NCI-H2171 treated with DMSO at 0.1 percent for 48 hours (cell line): ENCODE measurements at places on chromosomes 12 and 14.

- no peak for DNase-seq
These were observed 211.0 kb downstream of the TBX5 start for GRCh38 chr12:114194956-114195355.

DNA sequence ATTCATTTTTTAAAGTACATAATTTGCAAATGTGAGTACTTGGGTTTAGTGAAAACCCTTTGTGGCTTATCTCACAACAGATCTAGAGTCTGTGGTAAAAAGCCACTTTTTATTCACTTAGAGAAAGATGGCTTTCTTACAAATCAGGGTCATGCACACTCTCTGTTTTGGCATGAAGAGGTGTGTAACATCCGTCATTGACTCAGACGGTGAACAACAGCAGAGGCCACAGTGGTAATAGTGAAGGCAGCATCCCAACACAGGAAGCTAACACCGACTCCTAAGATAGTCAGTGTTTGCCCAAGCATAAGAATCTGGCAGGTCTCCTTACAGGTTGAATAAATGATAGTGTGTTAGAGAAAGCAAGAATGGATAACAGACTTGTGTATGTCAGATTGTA lies 593.0 kb downstream of the SOX5 start:
- no peak for DNase-seq

GRCh38 chr14:69398818-69399210 lies 322 bp downstream of the SLC39A9 start:
- peak; percentile 64 for DNase-seq

GRCh38 chr12:109458086-109458485 lies 19.0 kb downstream of the KCTD10 start:
- DNase-seq = no peak

DNA sequence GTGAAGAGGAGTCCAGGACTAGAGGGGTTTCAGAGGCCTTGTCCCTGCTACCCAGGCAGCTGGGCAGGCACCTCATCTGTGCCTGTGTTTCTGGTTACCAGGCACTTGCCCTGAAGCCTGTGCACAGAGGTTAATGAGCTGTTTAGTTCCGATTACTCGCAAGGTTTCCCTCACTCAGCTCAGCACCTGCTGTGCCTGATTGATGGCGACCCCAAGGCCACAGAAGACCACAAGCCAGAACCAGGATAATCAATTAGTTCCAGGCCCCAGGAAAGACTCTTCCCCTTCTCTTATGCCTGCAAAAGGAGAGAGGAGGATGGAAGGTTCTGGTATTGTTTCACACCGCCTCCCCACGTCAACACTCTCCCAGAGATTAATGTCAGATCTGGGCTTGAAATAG lies 88.8 kb upstream of the NOS1 start:
- no peak for DNase-seq

DNA sequence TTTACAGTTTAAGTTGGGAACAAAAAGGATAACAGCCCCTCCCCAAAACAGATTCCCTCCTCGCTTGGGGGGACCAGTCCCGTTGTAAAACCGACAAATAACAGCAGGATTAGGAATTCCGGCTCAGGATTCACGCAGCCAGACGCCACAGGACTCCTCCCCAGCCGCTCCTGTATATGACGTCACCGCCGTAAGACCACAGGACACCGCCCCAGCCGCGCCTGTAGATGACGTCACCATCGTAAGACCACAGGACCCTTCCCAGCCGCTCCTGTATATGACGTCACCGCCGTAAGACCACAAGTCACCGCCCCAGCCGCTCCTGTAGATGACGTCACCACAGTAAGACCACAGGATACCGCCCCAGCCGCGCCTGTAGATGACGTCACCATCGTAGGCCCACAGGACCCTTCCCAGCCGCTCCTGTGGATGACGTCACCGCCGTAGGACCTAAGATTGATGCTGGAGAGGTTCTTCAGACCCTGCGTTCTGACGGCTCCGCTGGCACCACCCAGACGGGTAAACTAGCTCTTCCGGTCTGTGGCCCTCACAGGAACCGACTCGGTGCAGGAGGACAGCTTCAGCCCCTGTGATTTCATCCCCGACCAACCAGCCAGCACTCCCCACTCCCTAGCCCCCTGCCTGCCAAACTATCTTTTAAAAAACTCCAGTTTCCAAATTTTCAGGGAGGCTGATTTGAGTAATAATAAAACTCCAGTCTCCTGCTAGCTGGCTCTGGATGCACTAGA lies 43.9 kb upstream of the FBRSL1 start:
- DNase-seq = peak; percentile 97

GRCh38 chr12:53725824-53726223 lies 1.4 kb downstream of the CALCOCO1 start:
- DNase-seq = no peak

- DNase-seq = no peak
These were observed 31.5 kb upstream of the CRADD start for GRCh38 chr12:93645702-93646101.

DNA sequence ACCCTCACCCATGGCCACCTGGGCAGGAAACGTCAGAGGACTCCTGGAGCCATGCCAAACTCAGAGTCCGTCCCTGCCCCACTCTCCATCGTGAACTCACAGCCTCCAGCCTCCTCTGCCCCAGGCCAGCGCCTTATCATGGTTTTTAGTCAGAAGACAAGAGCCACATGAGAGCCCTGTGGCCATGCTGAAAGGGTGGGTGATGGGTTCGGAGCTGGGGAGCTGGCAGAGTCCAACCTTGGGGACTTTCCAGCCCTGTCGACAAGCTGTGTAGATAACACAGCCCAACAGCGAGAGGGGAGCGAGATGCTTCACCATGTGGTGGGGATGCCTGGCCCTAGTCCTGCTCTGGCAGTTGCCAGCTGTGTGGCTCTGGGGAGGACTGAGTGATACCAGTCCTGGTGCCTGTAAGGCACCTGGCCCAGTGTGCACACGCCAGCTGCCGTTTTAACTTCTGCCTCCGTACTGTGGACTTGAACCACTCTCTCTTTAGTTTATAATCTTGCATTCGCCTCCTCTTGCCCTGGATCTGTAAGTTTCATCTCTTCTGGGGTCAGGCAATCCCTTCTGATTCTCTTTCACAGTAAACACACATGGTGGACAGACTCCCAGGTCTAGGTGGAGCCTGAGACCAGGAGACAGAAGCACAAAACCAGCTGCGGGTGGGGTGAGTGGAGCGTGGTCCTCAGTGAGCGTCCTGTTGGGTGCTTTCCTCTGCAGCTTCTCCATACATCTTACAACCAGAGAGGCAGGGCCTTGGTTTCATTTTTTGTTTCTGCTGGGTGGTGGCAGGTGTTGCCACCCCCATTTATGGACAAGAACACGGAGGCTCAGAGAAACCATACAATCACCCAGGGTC lies 55.3 kb downstream of the RIN3 start:
- DNase-seq = no peak

GRCh38 chr12:99059824-99060511 lies 414.9 kb downstream of the APAF1 start:
- DNase-seq = peak; percentile 84

DNA sequence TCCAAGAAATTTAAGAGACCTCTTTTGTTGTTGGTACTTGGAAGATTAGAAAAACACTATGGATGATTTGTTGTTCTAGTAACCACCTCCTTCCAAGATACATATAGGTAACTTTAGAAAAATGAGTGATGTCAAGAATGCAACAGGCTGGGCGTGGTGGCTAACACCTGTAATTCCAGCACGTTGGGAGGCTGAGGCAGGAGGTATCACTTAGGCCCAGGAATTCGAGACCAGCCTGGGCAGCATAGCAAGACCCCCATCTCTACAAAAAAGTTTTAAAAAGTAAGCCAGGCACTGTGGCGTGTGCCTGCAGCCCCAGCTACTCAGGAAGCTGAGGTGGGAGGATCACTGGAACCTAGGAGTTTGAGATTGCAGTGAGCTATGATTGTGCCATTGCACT lies 97.8 kb downstream of the PCNX1 start:
- no peak for DNase-seq

DNA sequence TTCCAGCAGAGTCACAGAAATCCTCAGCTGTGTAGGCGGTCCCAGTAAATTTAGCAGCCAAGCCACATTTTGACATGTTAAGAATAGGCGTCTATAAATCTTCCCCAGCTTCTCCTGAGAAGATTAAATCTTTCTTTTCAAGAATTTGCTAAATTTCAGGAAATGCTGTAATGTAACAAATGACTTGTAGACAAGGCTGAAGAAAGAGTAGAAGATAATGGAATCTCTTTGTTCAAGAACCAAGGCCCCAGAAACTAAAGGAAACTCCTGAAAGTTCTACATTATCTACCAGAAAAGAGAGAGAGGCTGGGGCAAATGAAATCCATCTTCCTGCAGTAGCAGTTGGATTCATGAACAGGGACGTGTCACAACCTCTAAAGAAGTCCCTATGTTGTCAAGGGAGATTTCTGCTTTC lies 760.3 kb downstream of the NOVA1 start:
- no peak for DNase-seq

DNA sequence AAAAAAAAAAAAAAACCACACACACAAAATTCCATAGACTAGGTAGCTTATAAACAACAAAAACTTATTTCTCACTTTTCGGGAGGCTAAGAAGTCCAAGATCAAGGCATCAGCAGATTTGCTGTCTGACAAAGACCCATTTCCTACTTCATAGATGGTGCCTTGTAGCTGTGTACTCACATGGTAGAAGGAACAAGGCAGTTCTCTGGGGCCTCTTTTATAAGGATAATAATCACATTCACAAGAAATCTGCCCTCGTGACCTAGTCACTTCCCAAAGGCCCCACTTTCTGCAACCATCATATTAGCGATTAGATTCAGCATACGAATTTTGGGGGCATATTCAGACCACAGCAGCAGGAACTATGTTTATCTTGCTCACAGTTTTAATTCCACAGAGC lies 54.9 kb downstream of the STXBP6 start:
- no peak for DNase-seq

DNA sequence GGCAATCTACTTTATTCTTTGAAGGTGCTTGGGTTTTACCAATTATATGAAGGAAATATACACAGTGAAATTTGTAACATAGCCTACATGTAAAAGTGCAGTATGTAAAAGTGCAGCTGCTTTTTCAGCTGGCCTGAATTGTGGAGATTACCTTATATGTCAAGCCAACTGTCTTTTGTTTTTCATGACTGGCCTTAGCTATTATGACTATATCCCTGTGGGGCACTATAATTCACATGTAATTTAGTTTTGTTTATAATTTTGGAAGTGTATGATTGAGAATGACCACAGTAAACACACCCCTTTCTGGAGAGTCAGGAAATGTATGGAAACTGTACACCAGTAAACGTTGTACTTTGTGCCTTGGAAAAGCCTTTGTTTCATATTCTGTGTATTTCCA lies 435.0 kb upstream of the STXBP6 start:
- DNase-seq = no peak

DNA sequence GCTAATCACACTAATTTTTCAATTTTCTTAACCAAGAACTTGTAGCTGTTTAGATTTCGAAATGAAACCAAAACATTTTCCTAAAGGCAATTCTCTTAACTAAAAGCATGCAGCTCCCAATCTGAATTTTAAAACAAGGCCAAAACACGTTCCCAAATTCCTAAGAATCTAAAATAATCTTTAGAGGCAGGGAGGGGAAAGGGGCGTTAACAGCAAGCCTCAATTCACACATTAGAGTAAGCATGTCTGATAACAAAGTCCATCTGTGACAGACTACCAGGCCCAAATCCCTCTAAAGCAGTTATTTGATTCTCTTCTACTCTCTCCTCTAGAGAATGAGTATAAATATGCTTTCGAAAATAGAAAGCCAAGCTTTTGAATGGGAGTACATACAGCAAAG lies 754 bp downstream of the ATG14 start:
- DNase-seq = no peak

- no peak for DNase-seq
These were observed 54.1 kb downstream of the AK7 start for GRCh38 chr14:96445844-96446710.

- DNase-seq = no peak
These were observed 22.1 kb upstream of the ARID4A start for GRCh38 chr14:58276208-58276607.

DNA sequence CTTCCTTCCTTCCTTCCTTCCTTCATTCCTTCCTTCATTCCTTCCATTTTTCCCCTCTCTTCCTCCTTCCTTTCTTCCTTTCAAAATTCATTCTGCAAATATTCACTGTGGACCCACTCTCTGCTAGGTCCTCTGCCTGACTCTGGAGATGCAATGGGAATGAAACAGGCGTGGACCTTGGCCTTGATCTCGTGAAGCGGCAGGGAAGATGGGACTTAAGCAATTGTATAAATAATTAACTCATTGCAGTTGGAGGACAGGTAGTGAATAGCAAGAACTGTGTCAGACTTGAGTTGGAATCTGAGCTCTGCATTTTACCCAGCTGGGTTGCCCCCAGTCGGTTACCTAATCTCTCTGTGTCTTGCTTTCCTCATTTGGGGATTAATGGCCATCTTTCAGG lies 230.6 kb upstream of the LHX5 start:
- no peak for DNase-seq

- no peak for DNase-seq
These were observed 204.3 kb downstream of the ASCL1 start for GRCh38 chr12:103161582-103162362.

DNA sequence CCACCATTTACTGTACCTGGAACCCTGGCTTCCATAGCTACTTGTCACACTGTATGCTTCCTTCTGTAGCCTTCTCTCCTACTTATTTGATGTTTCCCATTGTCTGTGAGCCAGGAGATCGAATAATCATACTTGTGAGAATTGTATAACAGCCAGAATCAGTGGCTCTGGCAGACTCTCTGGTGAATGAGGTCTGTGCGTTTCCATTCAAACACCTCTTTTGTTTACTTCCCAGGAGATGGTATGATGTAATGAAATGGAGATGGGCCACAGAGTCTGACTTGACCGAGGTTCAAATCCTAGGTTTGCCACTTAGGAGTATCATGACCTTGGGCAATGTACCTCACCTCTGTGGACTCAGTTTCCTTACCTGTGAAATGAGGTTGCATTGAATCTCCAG lies 35.7 kb upstream of the CLMN start:
- no peak for DNase-seq

DNA sequence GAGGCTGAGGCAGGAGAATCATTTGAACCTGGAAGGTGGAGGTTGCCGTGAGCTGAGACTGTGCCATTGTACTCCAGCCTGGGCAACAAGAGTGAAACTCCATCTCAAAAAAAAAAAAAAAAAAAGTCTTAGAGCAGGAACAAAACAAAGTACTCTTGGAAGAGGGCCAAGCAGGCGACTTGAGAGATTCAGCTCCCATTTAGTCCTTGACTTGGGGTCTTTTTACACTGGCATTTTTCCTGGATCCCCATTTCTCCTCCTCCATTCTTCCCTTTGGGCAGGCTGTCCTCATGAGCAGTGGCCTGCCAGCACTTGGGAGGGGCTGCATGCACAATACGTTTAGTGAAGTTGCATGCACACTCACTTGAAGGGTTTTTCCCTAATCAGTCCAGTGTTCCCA lies 72.9 kb downstream of the C14orf132 start:
- peak; percentile 59 for DNase-seq

- DNase-seq = no peak
These were observed 14.9 kb downstream of the DCAF5 start for GRCh38 chr14:69137843-69138535.

- peak; percentile 63 for DNase-seq
These were observed 267.6 kb upstream of the OR4E1 start for GRCh38 chr14:21940887-21941856.

- DNase-seq = peak; percentile 6
These were observed 164.6 kb downstream of the TMEM117 start for GRCh38 chr12:44000309-44000952.
